ENCODE measurements at places on chromosomes 4 and X. TPM values are rescaled to one million over a fixed set of nuclear protein-coding genes. Genes with fewer than 3 reads are reported as not detected.

GRCh38 chr4:149754526-149754925 lies 61.1 kb downstream of the IQCM start:
- no peak for DNase-seq

GRCh38 chrX:153361781-153362397 lies 27.9 kb downstream of the ZNF275 start:
- no peak for DNase-seq

WDR19 gene
- total RNA-seq, result 13.1 TPM

DNA sequence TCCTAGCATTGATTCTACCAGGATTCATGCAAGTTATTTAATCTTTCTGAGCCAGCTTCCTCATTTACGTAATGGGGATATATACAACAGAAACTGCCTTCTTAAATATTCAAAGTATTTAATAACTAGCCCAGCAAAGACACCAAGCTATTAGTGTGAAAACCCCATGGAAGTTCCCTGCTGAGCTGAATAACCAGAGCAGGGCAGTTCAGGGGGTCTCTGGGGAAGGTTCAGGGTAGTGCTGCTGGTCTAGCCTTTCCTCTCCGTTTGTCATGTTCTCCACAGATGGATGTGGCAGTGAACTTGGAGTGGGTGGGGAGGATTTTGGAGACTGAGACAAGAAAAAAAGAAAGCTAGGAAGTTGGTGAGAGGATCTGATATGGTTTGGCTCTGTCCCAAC lies 240.8 kb upstream of the TAPT1 start:
- DNase-seq, result no peak
